IPS DF 6.9 (cell line): ENCODE measurements at places on chromosomes 6 and 20.

DNA sequence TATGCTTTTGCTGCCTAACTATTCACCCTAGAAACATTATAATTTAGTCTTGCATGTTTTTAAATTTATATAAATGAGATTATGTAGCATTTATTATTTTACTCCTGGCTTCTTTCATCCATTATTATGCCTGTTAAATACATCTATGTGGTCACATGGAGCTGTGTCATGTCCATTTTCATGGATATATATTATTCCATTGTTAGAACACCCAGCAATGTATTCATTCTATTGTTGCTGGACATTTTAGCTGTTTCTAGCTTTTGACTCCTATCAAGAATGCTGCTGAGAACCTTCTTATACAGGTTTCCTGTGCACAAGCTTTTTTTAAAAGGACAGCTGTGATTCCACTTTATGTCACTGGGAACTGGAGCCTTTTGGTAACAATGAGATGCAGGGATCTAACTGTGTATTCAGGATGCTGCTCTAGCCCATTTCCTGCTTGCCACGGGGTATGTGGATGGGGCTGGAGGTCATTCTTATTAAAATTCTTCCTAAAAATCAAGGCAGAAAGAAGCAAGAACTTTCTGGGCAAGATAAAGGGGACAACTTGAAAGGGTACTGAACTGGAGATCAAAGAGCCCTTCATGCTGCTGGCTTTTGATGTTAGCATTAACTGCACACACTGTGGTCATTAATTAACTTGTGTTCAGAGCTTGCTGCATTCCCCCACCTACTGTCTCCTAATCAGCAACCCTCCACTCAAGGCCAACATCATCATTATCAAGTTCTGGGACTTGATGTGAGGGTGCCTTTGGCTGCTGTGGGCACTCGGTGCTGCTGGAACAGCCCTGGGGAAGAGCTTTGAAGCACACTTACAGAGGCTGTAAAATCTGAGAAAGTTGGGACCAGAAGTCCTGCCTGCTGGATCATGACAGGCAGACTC lies 96.6 kb upstream of the AKIRIN2 start:
- DNase-seq, result no peak

DNA sequence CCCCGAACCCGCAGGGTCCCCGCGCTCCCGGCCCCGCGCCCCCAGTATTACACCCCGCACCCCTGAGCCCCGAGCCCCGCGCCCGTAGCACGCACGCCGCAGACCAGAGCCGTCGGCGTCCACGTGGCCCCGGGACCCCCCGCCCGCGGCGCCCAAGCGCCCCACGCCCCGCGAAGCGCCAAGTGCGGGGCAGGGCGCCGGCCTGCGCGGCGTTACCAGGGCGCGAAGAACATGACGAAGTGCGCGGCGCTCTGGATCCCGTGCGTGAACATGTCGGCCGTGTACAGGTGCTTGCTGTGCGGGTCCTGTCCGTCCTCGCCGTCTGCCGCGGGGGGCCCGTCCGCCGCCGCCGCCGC lies 312 bp downstream of the TXNDC5 start:
- no peak for DNase-seq

- no peak for DNase-seq
These were observed 12.5 kb upstream of the PCK1 start for GRCh38 chr20:57548177-57549058.

GRCh38 chr6:125480146-125480545 lies 178.4 kb upstream of the HDDC2 start:
- DNase-seq, result no peak

DNA sequence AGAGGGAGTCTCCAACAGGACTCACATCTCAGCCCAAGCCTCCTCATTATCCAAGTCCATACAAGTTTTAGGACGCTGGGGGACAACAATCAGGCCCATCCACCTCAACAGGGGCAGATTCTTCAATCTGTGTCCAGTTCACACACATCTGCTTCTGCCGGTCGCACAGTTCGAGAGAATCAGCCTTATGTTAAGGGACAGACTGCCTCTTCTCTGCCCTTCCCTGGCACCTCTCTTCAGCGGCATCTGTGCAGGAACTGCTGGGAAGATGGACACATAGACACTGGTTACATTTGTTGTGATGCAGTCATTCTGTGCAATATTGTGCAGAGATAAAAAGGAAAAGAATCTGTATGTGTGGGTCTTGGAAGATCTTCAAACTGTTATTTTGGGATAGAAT lies 21.0 kb downstream of the ULBP1 start:
- DNase-seq, result no peak

- no peak for DNase-seq
These were observed 221.8 kb upstream of the SOX4 start for GRCh38 chr6:21371676-21372171.

GRCh38 chr20:36847009-36847709 lies 28.8 kb upstream of the TLDC2 start:
- no peak for DNase-seq

GRCh38 chr6:43674291-43674690 lies 13.3 kb downstream of the MRPS18A start:
- no peak for DNase-seq

DNA sequence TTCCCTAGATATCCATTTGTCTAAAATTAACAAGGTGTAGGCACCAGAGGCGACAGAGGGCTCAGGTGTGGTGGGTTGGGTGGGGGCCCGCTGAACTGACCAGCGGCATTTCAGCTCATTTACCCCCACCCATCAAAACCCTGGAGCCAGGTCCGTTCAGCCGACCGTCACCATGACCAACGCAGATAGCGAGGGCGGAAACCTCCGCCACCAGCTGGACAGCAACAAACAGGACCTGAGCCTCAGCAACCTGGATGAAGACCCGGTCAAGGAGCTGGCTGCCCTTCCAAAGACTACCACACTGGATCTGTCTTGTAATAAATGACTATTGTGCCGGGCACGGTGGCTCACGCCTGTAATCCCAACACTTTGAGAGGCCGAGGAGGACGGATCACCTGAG lies 120.8 kb upstream of the LGSN start:
- DNase-seq, result no peak

- no peak for DNase-seq
These were observed 18.3 kb downstream of the CEP250 start for GRCh38 chr20:35473684-35474083.

DNA sequence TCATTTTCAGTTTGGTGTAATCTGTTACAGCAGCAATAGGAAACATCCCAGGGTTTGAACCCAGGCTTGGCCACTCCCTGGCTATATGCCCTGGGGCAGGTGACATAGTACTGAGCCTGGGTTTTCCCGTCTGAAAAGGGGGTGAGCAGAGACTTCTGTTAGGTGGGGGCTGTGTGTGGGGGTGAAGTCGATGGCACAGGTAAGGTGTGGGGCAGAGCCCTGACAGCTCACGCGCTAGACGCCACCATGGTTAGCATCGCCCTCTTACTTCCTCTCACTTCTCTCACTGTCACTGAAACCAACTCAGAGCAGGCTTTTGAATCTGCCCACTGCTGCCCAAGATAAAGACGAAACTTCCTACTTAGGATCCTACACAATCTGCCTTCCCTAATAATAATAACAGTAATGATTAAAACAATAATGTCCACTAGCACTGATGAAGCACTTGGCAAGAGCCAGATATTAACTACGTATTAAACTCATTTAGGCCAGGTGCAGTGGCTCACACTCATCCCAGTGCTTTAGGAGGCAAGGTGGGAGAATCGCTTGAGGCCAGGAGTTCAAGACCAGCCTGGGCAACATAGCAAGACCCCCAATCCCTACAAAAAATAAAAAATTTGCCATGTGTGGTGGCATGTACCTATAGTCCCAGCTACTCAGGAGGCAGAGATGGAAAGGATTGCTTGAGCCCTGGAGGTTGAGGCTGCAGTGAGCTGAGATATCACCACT lies 117.9 kb upstream of the PTPN1 start:
- no peak for DNase-seq

GRCh38 chr6:97174471-97174870 lies 108.5 kb downstream of the MMS22L start:
- no peak for DNase-seq

DNA sequence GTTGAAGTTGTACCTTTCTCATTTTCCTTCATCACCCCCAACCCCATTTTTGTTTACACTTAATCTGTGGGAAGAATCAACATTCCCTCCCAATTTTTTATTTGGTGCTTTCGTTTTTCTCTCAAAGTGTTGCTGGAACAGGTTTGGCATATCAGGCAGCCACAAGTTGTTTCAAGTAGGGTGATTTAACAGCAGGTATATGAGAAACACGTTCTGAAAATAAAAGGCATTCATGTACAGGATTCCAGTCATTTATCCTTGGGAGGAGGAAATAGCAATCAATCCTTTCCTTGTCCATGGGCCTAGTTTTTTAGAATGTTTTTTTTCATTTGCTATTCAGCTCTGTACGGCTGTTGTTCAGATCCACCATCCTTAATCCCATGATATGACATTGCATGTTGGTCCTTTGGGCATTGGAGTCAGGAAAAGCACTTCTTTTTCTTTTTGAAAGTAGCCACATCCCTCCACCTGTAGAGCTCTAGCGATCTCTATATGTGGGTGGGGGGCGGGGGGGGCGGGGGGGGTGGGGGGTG lies 120.2 kb downstream of the JARID2 start:
- no peak for DNase-seq

- DNase-seq, result peak; percentile 37
These were observed 21.6 kb upstream of the MTRF1L start for GRCh38 chr6:153023977-153024708.

DNA sequence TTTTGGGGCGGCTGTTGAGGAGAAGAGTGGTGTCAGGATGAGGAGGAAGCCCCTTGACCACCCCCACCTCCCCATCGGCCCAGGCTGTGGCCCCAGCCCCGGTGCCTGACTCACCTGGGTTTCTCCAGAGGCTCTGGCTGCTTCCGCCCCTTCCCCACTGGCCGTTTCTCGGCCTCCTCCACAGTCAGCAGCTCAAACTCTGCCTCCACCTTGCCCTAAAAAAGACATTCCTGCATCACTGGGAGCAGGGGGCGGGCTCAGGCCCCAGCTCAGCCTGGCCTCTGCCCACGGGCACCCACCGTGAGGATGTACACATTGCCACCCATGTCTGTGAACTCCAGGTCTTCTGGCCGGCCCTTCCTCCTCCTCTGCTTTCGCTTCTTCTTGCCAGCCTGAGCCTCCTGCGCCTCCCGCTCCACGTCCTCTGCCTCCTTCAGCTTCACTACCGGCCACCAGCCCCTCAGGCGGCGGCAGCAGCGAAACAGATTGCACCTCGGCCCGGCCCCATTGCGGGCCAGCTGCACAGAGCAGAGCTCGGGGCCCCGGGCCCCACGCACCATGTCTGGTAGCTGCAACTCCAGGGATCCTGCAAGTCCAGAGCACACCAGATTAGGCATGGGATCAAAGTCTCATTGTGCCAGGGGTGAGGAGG lies 17.3 kb downstream of the ERGIC3 start:
- no peak for DNase-seq

GRCh38 chr20:23629542-23630391 lies 8.0 kb downstream of the CST3 start:
- no peak for DNase-seq

GRCh38 chr20:19344341-19344740 lies 131.9 kb downstream of the SLC24A3 start:
- no peak for DNase-seq

GRCh38 chr6:53199156-53199555 lies 50.5 kb upstream of the GCM1 start:
- DNase-seq, result no peak

DNA sequence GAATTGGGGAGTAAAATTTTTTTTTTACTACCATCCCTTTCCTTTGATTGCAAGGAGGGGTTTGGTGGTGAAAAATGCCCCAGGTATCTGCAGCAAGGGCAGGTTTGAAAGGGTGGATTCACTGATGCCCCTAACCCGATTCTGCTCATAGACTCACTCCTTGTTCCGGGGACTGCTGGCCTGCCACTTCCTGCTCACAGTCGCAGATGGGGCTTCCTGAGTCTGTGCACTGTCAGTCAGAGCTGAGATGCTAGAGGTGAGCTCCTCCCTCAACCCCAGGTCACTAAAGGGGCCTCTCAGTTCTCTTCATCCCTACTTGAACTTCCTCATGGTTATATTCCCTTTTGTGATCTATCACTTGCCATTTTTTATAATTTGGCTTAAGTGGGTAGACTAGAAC lies 357.9 kb downstream of the FARS2 start:
- no peak for DNase-seq

DNA sequence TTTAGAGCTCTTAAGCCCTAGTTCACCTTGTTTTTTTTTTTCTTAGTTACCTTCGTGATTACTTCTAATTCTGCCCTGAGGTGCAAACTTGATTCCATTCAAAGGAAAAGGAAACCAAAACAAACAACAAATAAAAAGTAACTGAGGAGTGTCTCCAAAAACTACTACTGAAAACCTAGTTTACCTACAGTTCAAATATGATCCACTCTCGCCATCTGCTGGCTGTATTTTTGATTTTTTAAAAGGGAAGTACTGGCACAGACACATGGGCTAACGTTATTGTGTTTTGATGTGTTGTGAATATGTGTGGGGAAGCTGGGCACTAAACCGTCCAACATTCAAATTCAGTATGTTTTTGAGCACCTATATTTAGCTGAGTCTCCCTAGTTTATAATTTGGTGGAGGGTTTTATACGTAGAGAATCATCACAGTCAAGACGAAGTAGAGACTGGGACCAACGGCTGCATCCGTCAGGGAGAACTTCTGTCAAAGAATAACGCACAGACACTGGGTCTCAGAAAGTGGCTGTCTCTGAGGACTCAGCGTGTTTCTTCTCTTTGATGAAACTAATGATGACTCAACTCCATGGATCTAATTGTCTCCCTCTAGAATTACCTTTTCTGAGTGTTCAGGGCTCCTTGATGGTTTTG lies 373.5 kb upstream of the BTBD3 start:
- peak; percentile 52 for DNase-seq

GRCh38 chr20:57093766-57094165 lies 172.7 kb downstream of the BMP7 start:
- no peak for DNase-seq

DNA sequence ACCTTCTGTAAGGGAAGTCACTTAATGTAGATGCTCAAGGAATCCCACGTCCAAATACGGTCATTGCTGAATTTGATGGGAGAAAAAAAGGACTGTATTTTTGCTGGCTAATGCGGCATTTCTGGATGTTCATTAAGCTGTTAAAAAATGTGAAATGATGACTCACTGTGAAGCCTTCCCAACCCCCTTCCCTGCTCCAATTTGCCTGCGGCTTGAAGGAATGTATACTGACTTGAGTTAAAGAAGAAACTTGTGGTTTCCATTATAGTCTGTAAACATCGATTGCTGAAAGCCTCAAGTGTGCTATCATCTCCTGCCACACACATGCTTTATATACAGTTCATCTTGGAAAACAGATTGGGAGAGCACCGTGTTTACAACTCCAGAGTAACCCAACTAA lies 249.1 kb upstream of the JAG1 start:
- no peak for DNase-seq

DNA sequence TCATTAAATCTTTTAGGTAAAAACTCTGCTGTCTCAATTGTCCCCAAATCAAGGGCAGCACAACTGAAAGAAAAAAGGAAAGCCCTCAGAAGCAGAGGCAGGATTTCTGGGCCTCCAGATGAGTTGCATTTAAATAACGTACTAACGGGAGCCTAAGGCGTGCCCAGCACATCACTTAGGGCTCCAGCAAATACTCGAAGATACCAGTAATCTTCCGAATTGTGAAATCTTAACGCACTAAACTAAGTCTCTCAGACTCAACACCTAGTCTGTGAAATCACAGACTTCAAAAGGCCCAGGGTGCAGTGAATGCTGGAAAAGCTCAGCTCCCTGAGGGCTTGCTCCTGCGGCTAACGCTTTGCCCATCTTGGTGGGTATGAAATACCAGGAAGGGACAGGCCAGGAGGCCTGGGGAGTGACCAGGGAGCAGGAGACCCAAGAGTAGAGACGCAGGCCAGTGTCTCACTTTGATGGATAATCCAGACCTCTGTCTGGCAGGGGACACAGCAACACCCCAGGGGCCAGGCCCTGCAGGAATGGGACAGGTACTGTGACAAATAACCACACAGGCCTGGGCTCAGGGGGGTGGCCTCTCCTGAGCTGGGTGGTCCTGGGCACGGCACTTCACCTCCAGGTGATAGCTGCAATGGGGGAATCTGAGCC lies 36.4 kb downstream of the RRBP1 start:
- DNase-seq, result no peak
